ENCODE measurements at places on chromosomes 13 and 19. TPM values are rescaled to one million over a fixed set of nuclear protein-coding genes. Genes with fewer than 3 reads are reported as not detected.

DNA sequence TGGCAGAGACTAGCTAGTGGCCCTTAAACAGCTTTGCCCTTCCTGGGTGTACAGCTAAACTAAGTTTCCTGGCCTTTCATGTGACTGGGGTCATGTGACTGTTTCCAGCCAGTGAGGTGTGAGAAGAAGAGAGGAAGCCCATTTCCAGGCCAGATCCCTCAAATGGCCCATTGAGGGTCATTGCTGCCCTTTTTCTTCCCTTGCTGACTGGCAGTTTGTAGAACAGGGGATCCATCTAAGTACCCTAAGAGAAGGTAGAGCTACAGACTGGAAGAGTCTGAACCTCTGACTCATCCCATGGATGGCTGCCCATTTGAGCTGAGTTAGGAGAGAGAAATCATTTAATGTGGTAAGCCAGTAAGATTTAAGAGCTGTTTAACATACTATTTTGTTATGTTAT is 2.8 kb downstream of the SWSAP1 start:
- no peaks in the 10 kb centered on the region for H3K36me3 ChIP-seq
- no peak overlapping the region for H3K4me3 ChIP-seq
- peak; percentile 87 for DNase-seq
- H3K27ac ChIP-seq: peak overlapping the region; percentile 63
- H3K4me1 ChIP-seq: peaks cover 30% of the 10 kb centered on the region
- no peaks in the 10 kb centered on the region for H3K27me3 ChIP-seq

GRCh38 chr19:10333758-10334587 is 644 bp upstream of the RAVER1 start:
- H3K36me3 ChIP-seq: no peaks in the 10 kb centered on the region
- H3K27me3 ChIP-seq: no peaks in the 10 kb centered on the region
- peak overlapping the region; percentile 92 for H3K27ac ChIP-seq
- DNase-seq: peak; percentile 48
- peak overlapping the region; percentile 90 for H3K4me3 ChIP-seq

DNA sequence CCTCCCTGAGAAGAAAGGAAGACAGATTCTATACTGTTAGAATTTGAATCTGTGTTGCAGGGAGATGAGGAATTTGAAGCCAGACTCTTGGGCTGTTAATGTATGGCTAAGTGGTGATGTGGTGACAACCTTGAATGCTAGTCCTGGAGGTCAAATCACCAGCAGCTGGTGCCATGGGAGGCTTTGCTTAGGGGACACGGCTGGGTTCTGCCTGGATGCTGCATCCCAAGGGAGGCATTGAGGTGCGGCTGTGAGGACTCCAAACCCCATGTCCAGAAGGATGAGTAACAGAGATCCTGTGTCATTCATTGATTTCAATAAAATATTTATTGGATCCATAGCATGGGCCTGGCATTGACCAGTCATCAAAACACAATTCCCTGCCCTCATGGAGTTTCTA is 42.3 kb downstream of the RFX2 start:
- H3K27me3 ChIP-seq: no peaks in the 10 kb centered on the region
- peaks cover 49% of the 10 kb centered on the region for H3K4me1 ChIP-seq
- H3K36me3 ChIP-seq: no peaks in the 10 kb centered on the region

The CD37 gene
- total RNA-seq: not detected

DNA sequence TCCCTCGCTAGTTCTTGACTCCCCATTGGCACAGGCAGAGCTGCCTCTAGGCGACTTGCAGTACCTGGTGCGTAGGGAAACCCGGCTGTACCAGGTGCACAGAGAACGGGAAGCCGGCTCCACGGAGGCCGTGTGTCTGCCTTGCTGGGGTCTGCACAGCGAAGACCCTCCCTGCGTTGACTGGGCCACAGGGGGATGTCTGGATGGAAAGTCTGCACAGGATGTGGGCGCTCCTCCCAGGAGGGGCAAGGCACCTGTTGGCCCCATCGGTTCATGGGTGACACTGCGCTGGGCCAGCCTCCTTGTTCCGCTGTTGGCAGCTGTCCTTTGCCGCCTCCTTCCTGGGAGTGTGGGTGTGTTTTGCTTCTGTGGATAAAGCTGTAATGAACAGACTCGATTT is 138.3 kb downstream of the TEX29 start:
- DNase-seq: no peak
- H3K27ac ChIP-seq: no peak overlapping the region
- H3K36me3 ChIP-seq: no peaks in the 10 kb centered on the region
- H3K4me3 ChIP-seq: no peak overlapping the region

The VSTM2B gene
- not detected for total RNA-seq

- no peaks in the 10 kb centered on the region for H3K36me3 ChIP-seq
- no peak overlapping the region for H3K27ac ChIP-seq
- no peak for DNase-seq
- no peaks in the 10 kb centered on the region for H3K4me1 ChIP-seq
- no peak overlapping the region for H3K4me3 ChIP-seq
Measured at GRCh38 chr13:106212386-106213010, 323.0 kb downstream of the EFNB2 start.

The FFAR2 gene
- total RNA-seq: not detected

The RDH8 gene
- 0.97 TPM for total RNA-seq

GRCh38 chr19:38691938-38692457 is 44.5 kb downstream of the ACTN4 start:
- no peaks in the 10 kb centered on the region for H3K36me3 ChIP-seq
- no peaks in the 10 kb centered on the region for H3K27me3 ChIP-seq
- peaks cover 61% of the 10 kb centered on the region for H3K4me1 ChIP-seq
- peak; percentile 97 for DNase-seq
- peak overlapping the region; percentile 94 for H3K27ac ChIP-seq
- no peak overlapping the region for H3K4me3 ChIP-seq

DNA sequence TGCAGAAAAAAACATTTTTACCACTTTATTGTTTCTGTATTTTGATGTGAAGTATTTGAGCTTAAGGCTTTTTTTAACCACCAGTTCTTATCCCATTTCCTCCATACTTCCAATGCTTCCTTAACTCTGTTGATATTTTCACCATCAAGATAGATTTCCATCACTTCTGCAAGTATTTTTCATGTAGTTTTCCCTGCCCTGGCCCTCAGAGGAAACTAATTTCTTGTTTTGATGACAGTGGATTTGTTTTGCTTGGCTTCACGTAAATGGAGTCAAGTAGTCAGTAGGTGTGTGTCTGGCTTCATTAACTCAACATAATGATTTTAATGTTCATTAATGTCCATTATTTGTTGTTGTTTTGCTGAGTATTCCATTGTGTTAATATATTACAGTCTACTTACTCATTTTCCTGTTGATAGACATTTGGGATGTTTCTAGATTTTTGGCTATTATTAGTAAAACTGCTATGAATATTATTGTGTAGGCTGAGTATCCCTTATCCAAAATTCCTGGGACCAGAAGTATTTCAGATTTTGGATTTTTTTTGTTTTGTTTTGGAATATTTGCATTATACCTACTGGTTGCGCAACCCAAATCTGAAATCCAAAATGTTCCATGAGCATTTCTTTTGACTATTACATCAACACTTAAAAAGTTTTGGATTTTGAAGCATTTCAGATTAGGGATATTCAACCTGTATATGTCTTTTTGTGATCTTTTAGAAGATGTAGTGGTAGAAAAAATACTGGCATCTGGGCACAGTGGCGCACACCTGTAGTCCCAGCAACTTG is 23.3 kb downstream of the ZNF582 start:
- no peaks in the 10 kb centered on the region for H3K27me3 ChIP-seq
- peak overlapping the region; percentile 75 for H3K4me3 ChIP-seq
- H3K36me3 ChIP-seq: peaks cover 39% of the 10 kb centered on the region
- H3K27ac ChIP-seq: no peak overlapping the region

- no peaks in the 10 kb centered on the region for H3K36me3 ChIP-seq
- H3K27me3 ChIP-seq: no peaks in the 10 kb centered on the region
- no peak for DNase-seq
Measured at GRCh38 chr19:39934584-39935363, at the start of gene FCGBP. Gene FCGBP, minus strand, starts transcription at chr19:39934634.

GRCh38 chr19:30135093-30135757 is 193.2 kb downstream of the URI1 start:
- no peak overlapping the region for H3K27ac ChIP-seq
- H3K27me3 ChIP-seq: no peaks in the 10 kb centered on the region
- H3K4me3 ChIP-seq: no peak overlapping the region
- H3K4me1 ChIP-seq: no peaks in the 10 kb centered on the region
- no peaks in the 10 kb centered on the region for H3K36me3 ChIP-seq

DNA sequence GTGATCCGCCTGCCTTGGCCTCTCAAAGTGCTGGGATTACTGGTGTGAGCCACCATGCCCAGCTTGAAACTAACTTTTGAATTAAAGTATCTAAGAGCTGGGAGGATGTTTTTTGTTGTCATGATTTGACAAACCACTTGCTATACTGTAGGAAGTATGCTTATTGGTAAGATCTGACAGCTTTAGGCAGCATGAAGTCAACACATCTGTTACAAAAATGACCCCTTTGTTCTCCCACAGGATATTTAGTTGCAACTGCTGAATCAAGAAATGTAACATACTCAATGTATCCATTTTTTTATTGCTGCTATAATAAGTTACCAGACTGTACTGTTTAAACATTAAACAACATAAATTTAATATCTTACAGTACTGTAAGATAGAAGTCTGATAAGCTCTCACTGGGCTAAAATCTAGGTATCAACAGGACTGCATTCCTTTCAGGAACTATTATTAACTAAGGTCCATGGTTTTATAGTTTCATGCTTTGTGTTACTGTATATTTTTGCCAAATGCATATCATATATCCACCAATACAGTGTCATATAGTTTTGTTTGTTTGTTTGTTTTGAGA is 22.8 kb upstream of the LRP3 start:
- H3K36me3 ChIP-seq: no peaks in the 10 kb centered on the region
- DNase-seq: no peak
- H3K27ac ChIP-seq: no peak overlapping the region
- no peak overlapping the region for H3K4me3 ChIP-seq

The SIGLEC9 gene
- total RNA-seq: not detected
